ENCODE measurements at places on chromosomes 16 and 17.
A peak's percentile ranks its signal among the peaks of the same experiment; 100 is the strongest.

DNA sequence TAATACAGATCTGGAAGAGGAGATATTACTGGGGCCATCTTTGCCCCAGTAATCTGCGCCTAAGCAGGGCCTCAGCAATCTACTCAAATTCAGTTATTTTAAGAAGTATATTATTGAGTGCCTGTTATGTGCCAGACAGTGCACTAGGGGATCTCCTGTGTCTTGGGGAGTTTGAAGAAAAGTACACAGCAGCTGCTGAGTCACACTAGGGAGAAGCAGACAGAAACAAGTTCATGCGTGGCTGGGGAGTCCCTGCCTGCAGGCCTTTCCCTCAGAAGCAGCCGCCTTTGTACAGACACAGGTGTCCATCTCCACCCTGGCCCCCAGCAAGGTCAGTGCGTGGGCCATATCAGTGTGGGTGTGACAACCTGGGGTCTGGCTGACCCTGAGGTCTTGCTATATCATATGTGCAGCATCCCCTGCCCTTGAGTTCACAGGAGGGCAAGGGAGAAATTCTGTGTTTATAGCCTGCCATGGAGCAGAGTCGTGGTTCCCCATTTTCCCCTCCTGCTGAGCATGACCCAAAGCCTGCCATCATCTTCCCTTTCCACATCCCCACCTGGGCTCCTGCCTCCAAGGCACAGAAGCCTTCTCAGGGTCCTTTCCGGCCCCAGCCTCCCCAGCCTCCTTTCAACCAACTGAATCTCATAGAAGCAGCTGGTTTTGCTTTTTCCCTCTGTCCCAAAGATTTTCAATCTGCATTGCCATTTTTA, 229.9 kb upstream of the SDK2 start:
- DNase-seq = no peak

- no peak for DNase-seq
Measured at GRCh38 chr17:75091855-75092327, 4.1 kb downstream of the SLC16A5 start.

DNA sequence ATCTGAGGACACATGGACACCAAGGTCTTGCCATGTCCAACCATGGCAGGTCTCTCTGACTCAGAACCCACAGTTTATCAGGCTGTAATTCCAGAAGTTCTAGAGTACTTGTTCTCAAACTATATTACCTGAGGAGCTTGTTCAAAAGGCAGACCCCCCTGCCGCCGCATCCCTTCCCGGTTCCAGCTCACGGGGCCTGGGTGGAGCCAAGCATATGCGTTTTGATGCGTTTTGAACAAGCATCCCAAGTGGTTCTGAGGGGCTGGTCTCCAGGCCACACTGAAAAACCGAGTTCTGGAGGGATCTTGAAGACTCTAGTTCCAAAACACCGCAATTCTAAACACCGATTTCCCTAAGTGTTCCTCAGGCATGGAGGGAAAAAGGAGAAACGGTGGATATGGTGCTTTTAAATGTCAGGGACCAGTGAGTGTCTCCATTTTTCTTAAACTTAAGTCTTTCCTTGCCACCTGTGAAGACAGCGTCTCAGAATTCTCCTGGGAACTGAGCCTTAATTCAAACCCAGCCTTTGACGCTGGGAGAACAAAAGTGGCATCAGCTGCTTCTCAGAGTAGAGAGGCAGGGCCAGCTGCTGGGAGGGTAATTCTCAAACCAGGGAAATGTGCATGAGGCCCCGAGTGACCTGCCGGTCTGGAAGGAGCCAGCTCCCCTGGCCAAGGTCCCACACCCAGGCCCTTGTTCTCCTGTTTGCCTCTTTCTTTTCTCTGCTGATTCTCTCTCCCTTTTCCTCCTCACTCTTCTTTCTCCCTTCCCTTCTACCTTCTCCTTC, 84.4 kb upstream of the PLCG2 start:
- DNase-seq = no peak

- DNase-seq = no peak
Measured at GRCh38 chr16:51031598-51031997, 119.5 kb downstream of the SALL1 start.

- DNase-seq = peak; percentile 36
Measured at GRCh38 chr17:73071066-73071999, 21.2 kb downstream of the SLC39A11 start.

DNA sequence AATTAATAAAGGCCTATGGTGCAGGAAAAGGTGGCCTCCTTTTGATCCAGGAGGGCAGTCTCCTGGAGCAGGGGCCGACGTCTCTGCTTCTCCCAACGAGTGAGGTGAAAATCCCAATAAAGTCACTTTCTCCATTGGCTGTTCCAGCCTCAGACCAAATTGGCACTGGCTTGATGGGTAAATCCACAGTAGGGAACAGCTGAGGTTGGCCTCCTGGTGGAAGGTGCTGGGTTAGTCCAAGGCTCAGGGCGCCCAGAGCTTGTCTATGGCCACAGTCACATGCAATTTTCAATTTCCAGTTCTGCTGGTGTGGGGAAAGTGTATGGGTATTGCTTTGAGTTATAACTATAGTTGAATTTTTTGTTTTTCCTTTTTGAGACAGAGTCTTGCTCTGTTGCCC, 79.0 kb downstream of the NETO2 start:
- no peak for DNase-seq

- no peak for DNase-seq
Measured at GRCh38 chr16:27547851-27548250, 1.9 kb downstream of the GTF3C1 start.

DNA sequence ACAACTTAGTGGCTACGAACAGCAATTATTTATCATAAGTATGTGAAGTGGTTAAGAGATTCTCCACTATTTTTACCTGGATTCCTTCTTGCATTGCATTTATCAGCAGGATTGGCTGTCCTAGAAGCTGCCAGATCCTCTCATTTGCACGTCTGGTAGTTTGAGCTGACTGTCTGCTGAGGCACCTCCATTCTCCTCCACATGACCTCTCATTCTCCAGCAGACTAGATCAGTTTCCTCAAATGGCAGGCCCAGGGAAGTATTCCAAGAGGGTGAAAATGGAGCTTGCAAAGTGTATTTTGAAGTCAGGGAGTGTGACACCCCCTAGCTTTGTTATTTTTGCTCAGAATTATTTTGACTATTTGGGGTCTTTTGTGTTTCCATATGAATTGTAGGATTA, 870.1 kb downstream of the CDH11 start:
- DNase-seq = no peak

DNA sequence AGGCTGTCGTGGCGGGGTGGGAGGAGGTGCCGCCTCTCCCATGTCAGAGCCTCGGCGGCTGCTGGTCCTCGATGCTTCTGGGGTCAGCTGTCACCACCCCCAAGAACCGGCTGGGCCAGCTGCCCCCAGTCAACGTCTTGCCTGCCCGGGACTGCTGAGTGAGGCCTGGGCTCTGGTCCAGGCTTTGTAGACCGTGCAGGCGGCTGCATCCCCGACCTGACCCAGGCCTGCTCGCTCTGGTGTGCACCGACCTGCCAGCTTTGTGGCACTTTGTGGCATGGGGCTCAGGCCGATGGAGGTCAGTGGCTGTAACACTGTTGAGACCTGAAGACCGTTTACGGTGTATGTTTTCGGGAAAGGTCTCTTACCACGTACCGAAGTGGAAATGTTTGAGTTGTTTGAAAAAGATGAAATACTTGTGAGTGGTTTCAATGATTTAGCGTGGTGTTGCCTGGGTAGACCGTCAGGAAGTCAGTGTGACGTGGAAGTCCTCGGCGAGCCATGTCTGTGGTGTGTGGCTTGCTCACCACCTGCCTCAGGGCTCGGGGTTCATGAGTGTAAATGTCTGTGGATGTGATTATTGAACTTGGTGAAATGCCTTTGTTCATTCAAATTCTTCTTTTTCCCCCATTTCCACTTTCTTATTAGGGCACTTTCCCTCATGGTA, 53.2 kb upstream of the ZNF750 start:
- no peak for DNase-seq

- DNase-seq = no peak
Measured at GRCh38 chr16:73034374-73034773, 13.6 kb downstream of the ZFHX3 start.
